ENCODE measurements at places on chromosomes 3 and 15. TPM values are rescaled to one million over a fixed set of nuclear protein-coding genes. Genes with fewer than 3 reads are reported as not detected.

CADM2 gene
- total RNA-seq = not detected

SV2B gene
- total RNA-seq = under 0.01 TPM

DPH6 gene
- total RNA-seq = 27.6 TPM

HIGD2B gene
- total RNA-seq = not detected

DNAJC17 gene
- 51.0 TPM for total RNA-seq

CCR4 gene
- total RNA-seq = not detected

HPS3 gene
- 42.0 TPM for total RNA-seq

ADAMTSL3 gene
- 0.22 TPM for total RNA-seq

BSN gene
- under 0.01 TPM for total RNA-seq

SNRPN gene
- 35.1 TPM for total RNA-seq

XIRP1 gene
- total RNA-seq = not detected

FRMD4B gene
- 1.9 TPM for total RNA-seq

CCDC54 gene
- not detected for total RNA-seq

OXTR gene
- 12.1 TPM for total RNA-seq

IL17RB gene
- total RNA-seq = 0.11 TPM

SUMF1 gene
- 61.1 TPM for total RNA-seq

CEP97 gene
- 13.4 TPM for total RNA-seq

CYP1A2 gene
- total RNA-seq = not detected

MED12L gene
- 0.25 TPM for total RNA-seq

C3orf70 gene
- 1.4 TPM for total RNA-seq

DUT gene
- total RNA-seq = 54.0 TPM

ISLR gene
- 39.7 TPM for total RNA-seq

CD96 gene
- total RNA-seq = not detected

TIMP4 gene
- total RNA-seq = 5.1 TPM

PATL2 gene
- 0.62 TPM for total RNA-seq

MNS1 gene
- 1.5 TPM for total RNA-seq

SLC25A26 gene
- 21.7 TPM for total RNA-seq

LDHAL6B gene
- total RNA-seq = not detected

DCLK3 gene
- total RNA-seq = under 0.01 TPM

PLXND1 gene
- total RNA-seq = 56.2 TPM

PCNP gene
- total RNA-seq = 116 TPM

PLSCR2 gene
- total RNA-seq = not detected

CTXN2 gene
- not detected for total RNA-seq

GOLGA8Q gene
- total RNA-seq = 2.2 TPM

Data from uterine smooth muscle cell (primary cell).